ENCODE measurements at places on chromosomes 1 and 21.
A peak's percentile ranks its signal among the peaks of the same experiment; 100 is the strongest.

GRCh38 chr1:59598120-59598440, 216.7 kb upstream of the HOOK1 start:
- no peak for DNase-seq

GRCh38 chr1:66788231-66788939, 12.7 kb downstream of the INSL5 start:
- DNase-seq: no peak

- no peak for DNase-seq
These were observed at the start of gene IL20 for GRCh38 chr1:206864939-206865671. Gene IL20, plus strand, starts transcription at chr1:206865623. Its CDS starts 230 bp downstream, at chr1:206865853.

GRCh38 chr1:223248001-223248769, 105.1 kb upstream of the TLR5 start:
- DNase-seq: no peak

GRCh38 chr1:20426923-20427322, 59.1 kb downstream of the CAMK2N1 start:
- no peak for DNase-seq

DNA sequence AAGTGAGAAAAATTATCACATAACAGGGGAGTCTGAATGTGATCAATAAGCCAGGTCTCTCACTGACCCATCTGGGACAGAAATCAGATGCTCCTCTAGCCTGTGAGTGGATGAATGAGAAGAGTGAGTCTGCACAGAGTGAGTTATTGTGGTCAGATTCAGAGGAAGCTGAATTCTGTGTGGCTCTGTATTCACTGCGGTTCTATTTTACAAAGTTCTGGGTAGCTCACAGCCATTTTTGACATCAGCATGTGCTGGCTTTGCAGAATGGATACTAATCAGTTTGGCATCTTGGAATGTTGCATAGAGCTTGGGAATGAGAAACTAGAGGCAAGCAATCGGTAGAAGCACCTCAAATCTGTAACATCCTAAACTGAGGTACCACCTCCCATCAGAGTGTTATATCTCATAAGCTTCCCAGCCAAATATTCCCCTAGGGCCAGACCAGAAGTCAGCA, 3.8 kb downstream of the COLGALT2 start:
- no peak for DNase-seq

- no peak for DNase-seq
These were observed 49.8 kb downstream of the ARHGEF16 start for GRCh38 chr1:3504151-3504821.

DNA sequence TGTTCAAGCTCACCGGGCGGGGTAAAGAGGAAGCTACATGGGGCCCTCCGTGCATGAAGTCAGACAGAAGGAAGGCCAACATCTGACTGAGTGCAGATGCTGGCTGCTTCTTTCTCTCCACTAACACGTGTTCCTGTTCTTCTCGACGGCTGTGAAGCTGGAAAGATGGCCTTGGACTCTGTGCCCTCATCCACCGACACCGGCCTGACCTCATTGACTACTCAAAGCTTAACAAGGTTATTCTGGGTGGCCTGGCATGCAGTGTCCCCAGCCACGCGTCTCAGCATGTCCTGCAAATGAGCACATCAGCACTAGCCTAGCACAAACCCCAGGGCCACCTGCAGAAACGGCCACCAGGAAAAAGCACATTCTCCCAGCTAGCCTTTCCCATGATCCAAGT, 41.2 kb downstream of the ACTN2 start:
- DNase-seq: no peak

GRCh38 chr1:43707190-43708001, at the start of gene ST3GAL3:
Gene ST3GAL3, plus strand, starts transcription at chr1:43707536. Its CDS starts 28,727 bp downstream, at chr1:43736263.
- no peak for DNase-seq

DNA sequence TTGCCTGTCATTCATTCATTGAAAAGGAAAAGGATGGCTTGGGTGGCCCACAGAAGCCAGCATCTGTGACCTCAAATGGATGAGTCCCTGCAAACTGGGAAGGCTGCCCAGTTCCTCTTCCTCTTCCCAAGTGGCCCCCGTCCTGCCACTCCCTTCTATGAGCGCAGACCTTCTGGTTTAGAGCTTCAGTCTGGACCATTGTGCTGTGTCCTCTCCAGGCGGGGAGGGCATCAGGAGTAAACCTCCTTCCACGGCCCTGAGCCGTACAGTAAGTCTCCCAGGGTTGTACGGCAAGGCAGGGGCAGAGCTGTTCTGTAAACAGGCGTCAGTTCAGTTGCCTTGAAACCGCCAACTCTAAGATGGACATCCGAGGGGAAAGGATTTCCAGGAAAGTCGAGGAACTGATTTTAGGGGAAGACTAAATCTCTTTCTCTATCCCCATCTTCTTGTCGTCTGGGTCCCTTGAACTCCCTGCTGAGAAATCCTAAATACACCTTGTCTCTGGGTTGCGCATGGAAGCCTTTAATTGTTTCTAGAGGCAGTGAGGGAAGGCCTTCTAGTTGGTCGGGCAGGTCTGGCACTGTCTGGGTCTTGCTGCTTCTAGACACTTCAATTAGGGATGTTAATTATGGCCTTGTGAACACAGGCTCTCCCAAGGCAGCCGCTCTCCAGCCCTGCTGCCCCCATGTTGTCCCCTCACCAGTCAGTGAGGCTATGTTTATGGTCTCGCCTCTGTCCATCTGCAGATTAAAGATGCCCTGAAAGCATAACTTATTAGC, 22.1 kb downstream of the SOX13 start:
- DNase-seq: no peak

- peak; percentile 92 for DNase-seq
These were observed 163.9 kb downstream of the ST6GALNAC5 start for GRCh38 chr1:77031106-77031662.

GRCh38 chr1:21673277-21673780, 4.2 kb upstream of the RAP1GAP start:
- no peak for DNase-seq

DNA sequence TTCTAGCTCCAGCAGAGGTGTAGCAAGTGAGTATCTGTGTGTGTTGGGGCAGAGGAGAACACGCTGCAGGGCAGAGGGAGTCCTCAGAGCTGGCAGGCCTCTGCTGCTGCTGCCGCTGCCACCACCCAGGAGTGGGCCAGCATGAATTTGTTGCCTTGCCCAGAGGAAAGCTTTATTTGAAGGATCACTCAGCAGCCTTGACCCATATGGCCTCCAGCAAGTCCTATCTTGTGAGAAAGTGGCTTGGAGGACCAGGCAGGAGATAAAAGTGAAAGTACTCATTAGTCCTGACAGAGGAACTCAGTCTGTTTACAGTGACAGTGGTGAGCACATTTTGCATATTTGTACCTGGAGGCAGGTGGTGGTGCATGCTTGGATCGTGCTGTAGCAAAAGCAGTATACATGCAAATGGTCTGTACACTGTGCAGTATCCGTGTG, 3.1 kb downstream of the TRAF5 start:
- no peak for DNase-seq

- no peak for DNase-seq
These were observed 53.2 kb downstream of the SPSB1 start for GRCh38 chr1:9345922-9346321.

DNA sequence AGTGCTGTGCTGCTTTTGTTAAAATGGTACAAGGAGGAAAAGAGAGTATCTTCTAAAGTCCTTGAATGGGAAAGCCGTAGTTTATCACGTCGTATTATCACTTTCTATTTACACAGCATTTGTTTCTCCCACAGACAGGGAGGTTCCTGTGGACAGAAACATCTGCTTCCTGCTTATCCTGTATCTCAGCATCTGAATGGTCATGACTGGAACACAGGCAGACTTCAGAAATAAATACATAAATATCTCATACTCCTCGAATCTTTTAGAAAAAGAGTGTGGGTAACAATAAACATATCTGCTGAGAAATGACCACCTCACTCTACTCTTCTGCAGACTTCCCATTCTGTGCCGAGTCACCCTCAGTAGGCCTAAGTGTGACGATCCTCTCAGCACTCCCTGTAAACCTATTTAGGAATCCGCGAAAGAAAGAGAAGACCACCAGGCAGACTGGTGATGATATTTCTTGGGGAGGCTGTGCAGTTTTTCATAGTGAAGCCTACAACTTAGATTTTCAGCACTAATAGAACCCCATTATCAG, 393.5 kb downstream of the SMYD3 start:
- no peak for DNase-seq

DNA sequence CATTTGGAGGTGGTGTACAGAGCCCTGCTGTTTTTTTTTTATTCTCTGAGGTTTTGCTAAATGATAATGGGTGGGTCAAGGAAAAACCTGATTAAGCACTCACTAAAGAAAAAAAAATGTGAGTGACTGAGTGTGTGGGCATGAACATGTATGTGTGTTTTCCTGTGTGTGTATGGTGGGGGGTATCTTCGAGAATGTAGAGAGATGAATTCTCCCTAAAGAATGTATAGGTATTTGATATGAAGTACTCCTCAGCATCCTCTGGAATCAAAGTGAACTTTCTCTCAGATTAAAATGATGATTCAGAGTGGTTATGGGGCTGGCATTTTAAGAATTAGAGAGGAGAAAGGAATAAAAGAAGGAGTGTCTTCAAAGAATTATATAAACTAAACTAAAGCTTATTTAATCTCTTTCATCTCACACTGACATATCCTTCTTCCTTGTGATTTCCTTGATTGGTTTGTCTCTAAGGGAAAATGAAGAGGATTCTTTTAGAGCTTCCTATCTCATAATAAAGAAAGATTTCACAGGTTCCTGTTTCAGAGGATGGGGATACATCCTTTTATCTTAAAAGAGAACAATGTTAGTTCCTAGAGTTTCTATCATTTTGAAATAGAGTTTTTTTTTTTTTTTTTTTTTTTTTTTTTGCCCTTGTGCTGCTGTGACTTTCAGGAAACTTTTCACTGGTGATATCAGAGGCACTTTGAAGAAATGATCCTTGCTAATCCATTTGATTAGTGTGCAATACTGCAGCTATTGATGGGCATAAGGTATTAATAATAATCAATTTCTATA, 23.9 kb downstream of the S1PR1 start:
- DNase-seq: no peak

GRCh38 chr1:1599030-1599934, 653 bp downstream of the FNDC10 start:
- no peak for DNase-seq

DNA sequence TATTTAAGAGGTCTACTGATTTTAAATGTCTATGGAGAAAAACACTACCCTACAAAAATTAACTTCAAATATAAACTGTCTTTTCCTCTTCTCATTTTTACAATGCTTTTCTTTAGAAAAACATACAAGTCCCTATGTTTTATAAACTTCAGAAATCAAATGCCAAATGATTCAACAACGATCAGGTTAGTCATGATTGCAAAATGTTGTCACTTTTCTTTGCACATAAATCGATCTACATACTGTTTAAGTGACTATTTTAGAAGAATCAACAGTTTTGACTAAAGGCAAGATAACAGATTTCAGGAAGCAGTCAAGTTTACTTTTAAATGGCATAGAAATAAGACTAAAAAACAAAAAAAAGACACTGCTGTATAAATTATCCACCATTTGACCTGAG, 168.7 kb downstream of the GPATCH2 start:
- DNase-seq: no peak

DNA sequence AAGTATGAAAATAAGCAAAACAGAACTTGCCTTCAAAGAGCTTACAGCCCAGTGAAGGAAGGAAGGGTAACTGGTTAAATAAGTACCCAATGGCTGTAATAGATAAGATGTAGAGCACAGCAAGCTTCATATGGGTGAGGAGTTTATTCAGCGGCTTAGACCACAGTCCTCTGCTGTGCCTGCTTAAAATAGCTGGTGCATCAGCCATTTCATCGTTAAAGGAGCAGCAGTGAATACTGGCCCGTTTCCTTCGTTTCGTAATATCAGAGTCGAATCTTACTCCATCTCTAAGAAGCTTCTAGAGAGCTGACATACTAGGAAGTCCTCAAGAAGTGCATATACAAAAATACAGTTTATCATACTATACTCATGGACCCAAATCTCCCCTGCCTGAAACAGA, 286.5 kb downstream of the NFIA start:
- no peak for DNase-seq

- no peak for DNase-seq
These were observed 38.4 kb upstream of the FOXO6 start for GRCh38 chr1:41322835-41323234.

GRCh38 chr1:230823426-230823825, 44.9 kb downstream of the C1orf198 start:
- no peak for DNase-seq

DNA sequence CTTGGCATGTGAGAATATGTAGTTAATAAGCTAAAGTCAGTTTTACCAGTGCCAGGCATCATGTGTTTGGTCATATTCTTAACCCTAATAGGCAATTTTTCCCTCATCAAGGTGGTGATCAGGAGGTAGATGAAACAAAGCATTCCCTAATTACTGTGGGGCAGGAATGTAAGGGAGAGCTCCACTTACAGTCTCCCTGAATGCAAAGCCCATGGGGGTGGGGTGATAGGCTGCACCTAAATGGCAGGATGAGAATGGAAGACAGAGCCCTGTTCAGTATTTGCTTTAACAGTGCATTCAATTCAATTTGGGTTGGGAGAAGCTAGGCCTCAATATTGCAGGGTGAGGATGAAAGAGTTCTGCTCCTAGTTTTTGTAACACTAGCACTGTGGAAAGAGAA, 23.4 kb downstream of the ZNF678 start:
- DNase-seq: no peak

DNA sequence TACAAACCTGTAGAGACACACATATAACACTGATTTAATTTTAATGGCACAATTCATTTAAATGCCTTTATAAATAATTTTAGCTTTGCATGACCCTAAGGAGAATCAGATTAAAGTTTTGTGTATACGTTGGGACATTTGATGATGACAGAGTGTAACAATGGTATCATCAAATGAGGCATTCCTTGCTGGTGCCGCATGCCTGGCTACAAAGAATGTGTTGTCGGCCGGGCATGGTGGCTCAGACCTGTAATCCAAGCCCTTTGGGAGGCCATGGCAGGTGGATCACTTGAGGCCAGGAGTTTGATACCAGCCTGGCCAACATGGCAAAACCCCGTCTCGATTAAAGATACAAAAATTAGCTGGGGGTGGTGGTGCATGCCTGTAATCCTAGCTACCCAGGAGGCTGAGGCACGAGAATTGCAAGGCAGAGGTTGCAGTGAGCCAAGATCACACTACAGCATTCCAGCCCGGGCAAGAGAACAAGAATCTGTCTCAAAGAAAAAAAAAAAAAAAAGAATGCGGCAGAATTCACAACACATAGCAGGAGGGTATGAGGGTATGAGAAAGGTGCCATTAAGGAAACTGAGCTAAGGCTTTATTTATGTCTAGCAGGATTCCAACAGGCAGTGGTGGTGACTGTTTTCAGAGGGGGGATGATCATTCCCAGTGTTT, 58.9 kb downstream of the PTPN14 start:
- DNase-seq: no peak

DNA sequence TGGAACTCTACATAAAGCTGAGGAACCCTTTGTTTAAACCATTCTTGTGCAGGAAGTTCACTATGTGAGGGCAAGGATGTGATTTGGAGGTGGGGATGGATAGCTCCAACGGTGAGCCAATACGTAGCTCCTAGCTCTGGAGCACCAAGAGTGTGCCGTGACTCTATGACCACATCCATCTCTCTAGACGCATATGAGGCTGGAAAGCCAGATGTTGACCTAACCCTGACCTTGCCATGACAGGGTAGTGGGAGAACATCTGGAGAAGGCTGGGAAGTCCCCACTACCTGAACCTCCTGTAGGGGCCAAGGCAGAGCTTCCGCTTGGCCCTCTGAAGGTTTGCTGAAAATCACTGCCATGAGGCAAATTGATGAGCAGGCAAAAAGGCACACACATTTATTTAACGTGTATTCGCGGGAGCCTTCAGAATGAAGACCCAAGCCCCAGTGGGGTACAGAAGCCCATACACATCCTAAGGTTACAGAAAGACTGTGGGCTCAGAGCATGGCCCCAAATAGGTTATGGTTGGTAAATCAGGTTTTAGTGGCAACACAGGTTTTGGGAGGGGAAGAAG, 43.4 kb downstream of the EIF2D start:
- no peak for DNase-seq

GRCh38 chr21:16258844-16259611, 529.2 kb downstream of the USP25 start:
- no peak for DNase-seq

Data from NCI-H1436 treated with DMSO at 0.1 percent for 48 hours (cell line).